ENCODE measurements at places on chromosomes 16 and 17.
A peak's percentile ranks its signal among the peaks of the same experiment; 100 is the strongest.

DNA sequence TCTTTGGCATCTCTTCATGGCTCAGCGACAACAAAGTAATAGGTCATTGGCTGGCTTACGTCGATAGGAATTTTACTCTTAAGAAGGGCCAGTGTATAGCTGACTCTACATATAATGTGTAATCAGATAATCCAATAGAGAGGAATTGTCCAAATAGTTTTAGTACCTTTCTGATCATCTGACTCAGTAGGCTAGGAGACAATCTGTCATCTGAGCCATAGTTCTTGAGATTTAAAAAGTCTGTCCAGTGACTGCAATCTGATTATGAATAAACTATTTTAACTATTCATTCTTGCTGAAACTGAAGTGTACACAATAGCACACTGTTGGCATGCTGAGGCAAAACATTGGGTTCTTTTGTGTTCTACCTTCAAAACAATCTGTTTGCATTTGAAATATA is 21.4 kb upstream of the NOL11 start:
- no peak for DNase-seq

DNA sequence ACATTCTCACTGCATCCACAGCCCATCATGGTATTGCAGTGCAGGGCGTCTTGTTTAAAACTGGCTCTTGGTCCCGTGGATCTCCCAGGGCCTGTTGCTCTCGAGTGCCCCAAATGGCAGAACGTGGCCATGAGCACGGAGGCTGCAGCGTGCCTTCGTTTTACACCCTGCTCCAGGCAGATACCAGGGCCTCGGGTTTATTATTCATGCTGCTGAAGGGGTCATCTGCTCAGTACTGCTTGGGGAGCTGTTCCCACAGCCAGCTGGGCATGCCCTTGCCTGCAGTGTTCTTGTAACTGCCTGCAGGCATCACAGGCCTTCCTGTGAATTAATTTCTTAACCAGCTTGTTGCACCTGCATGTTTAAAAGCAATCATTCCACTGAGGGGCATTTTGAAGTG is 129.7 kb upstream of the CHMP6 start:
- no peak for DNase-seq

DNA sequence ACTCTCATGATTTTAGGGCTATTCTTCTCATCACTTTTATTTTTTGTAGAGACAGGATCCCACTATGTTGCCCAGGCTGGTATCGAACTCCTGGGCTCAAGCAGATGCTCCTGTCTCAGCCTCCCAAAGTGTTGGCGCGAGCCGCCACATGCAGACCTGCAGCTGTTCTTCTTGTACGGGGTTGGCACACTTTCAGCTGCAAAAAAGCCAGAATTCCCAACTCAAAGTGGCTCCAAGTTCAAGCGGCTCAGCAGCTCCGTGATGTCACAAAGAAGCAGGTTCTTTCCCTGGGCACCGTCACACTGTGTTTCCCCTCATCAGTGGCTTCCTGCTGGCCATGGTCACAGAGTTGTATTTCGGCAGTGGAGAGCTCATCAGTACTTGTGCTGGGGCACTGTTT is 6.7 kb upstream of the SBK1 start:
- DNase-seq, result no peak

- DNase-seq, result no peak
Observed at GRCh38 chr16:82042846-82043245, 7.8 kb downstream of the HSD17B2 start.

DNA sequence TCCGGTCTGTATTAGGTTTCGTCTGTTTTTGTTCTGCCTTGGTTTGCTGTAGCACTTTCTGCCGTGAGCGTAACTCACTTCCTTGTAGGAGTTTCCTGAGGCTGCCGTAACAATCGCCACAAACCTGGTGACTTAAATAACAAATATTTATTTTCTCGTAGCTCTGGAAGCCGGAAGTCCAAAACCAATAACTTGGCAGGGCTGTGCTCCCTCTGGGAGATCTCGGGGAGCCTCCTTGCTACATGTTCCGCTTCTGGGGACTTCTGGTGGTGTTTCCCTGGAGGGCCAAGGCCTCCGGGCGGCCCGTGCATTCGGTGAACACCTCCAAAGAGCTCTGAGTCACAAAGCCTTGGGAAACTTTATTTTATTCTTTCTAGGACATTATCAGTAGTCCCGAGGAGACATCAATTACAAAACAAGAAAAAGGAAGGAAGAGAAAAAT is 6.8 kb upstream of the WDR45B start:
- DNase-seq, result no peak

DNA sequence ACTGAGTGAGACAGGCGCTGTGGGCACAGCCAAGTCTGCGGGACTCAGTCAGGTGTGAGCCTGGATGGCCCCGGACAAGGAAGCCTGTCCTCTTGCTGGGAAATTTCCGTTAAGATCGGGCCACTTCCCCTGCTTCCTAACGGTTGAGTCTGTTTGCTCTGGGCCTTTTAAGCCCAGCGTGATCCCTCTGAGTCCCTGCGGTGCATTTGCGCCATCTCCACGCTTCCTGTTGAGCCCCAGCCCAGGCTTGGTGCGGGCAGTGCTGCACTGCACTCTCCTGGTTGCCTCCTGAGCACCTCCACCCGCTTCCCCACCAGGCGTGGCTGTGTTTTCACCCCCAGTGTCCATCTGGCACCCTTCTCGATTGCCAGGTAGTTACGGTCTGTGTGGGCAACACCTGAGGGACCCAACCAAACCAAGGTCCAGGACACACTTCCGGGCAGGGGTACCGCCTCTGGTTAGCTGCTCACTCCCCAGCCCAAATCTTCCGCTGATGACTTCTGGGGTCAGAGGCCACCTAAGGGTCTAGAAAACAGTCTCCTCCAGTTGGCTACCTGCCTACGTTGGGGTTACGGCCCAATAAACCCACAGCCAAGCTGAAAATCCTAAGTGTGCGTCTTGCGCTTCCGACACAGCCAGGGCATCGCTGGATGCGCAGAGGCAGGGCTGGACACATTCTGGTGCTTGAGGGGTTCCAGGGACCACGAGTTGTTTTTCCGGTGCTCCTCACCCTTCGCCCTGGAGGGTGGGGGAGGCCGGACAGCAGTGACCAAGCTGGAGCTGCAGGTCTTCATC is 1.4 kb upstream of the SLC25A10 start:
- DNase-seq, result no peak

GRCh38 chr17:76481071-76481655 is 13.8 kb downstream of the AANAT start:
- DNase-seq, result no peak

- DNase-seq, result peak; percentile 49
Observed at GRCh38 chr16:29925781-29926710, at the start of gene KCTD13. TSS of gene KCTD13 (minus strand) at chr16:29926226. CDS start at chr16:29926033, 193 bp downstream.

DNA sequence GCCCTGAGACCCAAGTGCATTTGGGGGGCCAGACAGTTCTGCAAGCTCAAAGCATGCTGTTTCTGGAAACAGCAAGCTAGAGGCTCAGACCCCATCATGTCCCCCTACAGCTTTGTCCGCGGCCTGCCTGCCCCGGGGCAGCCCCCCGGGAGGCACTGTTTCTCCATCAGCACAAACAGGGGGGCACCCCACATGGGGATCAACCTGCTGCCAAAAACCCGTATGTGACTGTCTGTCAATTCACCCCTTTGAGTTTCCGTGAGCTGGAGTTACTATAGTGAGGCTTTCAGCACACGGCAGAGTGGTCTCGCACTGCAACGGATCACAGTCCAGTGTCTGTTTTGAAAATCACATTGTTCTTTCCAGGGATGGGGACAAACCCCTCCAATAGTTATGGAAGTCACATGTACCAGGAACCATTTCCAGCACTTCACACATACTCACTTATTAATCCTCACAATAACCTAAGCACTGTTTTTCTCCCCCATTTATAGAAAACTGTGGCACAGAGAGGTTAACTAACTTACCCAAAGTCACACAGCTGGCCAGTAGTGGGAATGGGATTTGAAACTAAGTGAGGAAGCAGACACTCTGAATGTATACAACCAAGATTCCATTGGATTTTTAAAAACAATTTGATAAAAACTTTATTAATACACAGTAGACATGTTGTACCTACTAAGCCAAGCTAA is 269.0 kb downstream of the C16orf95 start:
- no peak for DNase-seq

GRCh38 chr16:48250520-48251278 is 3.4 kb upstream of the ABCC11 start:
- DNase-seq, result no peak

GRCh38 chr17:77235370-77235941 is 94.7 kb downstream of the SEC14L1 start:
- peak; percentile 29 for DNase-seq

GRCh38 chr17:56933868-56934267 is 20.0 kb upstream of the TRIM25 start:
- DNase-seq, result no peak

GRCh38 chr16:79754501-79754900 is 154.0 kb upstream of the MAF start:
- DNase-seq, result no peak

DNA sequence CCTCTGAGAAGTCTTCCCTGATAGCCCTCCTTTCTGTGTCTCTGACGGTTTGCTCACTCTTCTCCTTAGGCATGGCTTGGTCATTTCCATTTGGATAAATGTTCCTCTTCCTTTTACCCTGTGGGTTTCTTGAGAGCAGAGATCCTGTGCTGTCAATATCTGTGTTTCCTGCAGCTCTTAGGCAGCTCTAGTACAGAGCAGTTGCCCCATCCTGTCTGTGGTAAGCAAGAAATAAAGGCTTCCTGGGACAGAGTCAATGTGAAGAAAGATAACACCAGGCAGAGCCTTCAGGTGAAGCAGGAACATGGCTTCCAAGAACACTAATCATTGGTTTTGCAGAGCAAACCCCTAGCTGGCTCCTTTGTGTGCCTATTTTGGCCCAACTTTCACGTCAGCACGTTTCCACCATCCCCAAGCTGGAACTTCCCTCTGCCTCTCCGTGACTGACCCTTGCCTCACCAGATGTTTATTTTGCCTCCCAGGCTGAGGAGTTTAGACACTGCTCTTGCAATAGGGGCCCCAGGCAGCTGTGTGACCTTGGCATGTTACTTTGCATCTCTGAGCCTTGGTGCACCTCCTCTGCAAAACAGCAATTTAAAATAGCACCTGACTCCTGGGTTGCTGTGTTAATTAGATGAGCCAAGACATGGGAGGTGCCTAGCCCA is 49.6 kb upstream of the SIAH1 start:
- no peak for DNase-seq

- no peak for DNase-seq
Observed at GRCh38 chr17:11388054-11388453, 147.0 kb downstream of the SHISA6 start.

- DNase-seq, result no peak
Observed at GRCh38 chr17:39688475-39688835, 598 bp upstream of the PGAP3 start.

- DNase-seq, result no peak
Observed at GRCh38 chr16:89102041-89102471, 8.4 kb downstream of the ACSF3 start.

DNA sequence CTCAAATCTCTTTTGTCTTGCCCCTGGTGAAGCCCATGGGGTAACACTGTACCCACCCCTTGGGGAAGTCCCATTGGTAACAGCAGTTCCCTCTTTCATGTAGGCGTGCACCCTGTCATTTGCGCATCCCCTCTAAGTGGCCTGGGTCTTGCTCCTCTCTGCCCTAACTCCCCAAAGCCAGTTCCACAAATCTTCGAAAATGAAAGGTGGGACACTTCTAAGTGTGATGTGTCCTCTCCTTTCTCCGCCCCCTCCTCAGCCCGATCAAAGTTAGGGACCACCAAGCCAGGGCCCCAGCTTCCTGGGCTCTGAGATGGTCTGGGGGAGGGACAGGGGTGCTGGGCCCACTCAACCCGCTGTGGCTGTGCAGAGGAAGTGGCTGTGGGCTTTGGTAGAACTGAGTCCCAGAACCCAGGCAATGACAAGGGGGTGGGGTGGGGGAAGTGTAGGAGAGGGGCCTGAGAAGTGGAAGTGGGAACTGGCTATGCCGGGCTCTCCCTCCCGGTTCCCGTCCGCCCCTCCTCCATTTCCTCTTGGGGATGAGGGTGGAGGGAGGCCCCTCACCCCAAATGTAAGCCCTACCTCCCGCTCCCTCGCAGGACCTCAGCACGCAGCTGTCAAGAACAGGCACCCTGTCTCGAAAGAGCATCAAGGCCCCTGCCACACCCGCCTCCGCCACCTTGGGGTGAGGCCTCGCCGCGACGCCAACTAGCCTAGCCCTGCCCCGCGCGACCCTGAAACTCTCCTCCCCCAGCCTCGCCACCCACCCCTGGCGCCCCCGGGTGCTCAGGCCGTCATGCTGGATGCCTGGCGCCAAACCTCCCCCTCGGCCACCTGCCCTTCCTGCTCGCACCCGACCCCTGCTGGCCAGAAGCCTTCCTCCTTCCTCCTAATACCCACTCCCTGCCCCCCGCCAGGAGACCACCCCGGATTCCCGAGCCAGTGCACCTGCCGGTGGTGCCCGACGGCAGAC is 8.7 kb downstream of the ABI3 start:
- no peak for DNase-seq

DNA sequence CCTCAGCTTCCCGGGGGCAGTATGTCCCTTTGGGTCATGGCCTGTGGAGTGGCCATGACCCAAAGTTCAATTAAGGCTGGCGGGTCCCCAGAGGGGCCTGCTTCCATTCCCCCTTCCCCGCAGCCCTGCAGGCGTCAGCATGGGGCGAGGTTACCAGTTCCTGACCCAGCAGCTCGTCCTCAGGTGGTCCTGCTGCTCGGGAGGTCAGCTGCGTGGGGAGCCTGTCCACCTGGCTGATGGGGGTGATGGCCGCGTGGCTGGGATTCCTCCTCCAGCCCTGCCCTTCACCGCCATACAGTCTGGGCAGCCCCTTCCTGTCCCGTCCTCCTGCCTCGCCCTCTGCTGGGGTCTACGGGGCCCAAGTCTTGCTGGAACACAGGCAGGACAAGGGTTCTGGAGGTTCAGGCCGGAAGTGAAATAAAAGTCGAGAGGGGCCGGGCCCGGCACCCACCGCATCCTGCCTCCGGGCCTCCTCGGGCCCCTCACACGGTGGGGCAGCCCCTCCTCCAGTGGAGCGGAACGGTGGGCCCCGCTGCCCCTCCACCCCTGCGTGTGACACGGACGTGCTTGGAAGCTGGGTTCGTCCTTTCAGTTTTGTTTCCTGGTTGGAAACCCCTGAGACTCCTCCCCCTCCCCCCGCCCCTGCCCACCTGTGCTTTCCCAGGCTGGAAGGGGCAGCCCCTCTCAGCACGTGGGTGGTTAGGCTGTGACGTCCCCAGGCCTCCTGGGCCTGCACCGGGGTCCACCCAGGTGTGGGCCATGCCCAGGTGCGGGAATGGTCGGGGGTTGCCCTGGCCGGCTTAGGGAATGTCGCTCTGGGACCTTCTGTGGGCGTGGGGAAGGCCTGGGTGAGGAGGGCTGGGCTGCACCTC is 6.8 kb downstream of the UBALD2 start:
- DNase-seq, result no peak

- DNase-seq, result peak; percentile 77
Observed at GRCh38 chr16:87203060-87203656, 114.0 kb downstream of the C16orf95 start.
